ENCODE measurements at places on chromosomes 1 and 21.

GRCh38 chr1:94927405-94928175 is 680 bp upstream of the CNN3 start:
- DNase-seq: no peak

- DNase-seq: no peak
Measured at GRCh38 chr1:214414691-214415090, 133.7 kb downstream of the SMYD2 start.

- no peak for DNase-seq
Measured at GRCh38 chr1:46637444-46638083, 21.0 kb upstream of the MOB3C start.

- no peak for DNase-seq
Measured at GRCh38 chr1:37914719-37915475, 32.0 kb downstream of the INPP5B start.

DNA sequence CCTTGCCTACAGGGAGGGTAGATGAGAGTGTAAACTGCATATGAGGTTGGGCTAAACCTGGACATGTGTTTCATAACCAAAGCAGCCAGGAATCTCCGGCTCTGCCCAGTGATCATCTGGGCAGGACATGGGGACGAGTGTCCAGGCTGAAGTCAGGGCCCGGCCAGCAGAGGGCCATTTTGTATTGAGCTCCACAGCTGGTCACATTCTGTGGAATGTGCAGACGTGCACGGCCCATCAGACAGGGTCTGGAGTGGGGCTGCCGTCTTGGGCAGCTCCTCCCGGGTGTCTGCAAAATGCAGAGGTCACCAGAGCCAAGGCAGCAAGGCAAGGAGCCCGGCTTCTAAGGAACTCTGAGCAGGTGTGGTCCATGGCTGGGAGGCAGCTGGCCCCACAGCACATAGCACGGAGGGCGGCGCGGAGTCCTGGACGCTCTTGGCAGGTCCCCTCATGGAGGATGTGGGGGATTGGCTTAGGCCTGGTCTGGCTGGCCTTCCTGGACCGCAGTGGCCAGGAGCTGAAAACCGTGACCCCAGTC is 6.2 kb downstream of the LRRC3 start:
- peak; percentile 64 for DNase-seq

GRCh38 chr1:60893136-60893930 is 189.0 kb upstream of the NFIA start:
- DNase-seq: no peak

DNA sequence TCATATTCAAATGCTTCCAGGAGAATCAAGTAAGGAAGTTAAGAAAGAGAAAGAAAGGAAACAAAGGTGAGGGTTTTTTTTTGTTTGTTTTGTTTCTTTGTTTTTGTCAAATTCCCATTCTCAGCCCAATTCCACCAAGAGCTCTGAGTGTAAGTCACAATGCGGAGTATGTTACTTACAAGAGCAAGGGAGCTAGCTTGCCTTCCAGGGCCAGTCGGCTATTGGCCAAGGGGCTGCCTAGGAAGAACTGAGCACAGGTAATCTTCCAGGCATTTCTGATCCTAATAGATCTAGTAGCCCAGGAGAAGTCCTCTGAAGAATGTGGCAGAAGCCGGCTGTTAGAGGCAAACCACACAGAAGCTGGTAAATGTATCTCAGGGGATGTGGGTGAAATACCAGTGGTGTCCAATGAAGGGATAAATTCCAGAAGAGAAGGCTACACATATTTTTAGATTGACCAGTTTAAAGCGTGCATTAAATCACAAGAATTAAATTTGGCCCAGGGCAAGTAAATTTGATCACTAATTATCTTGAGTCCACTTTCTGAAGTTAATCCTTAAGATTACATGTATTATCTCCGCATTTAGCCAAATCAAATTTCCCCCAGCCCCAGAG is 239.6 kb upstream of the ADAMTS5 start:
- DNase-seq: no peak
